ENCODE measurements at places on chromosomes 7 and 10.
A peak's percentile ranks its signal among the peaks of the same experiment; 100 is the strongest.

- no peak for DNase-seq
These were observed 370.6 kb upstream of the IGFBP3 start for GRCh38 chr7:46291601-46292150.

DNA sequence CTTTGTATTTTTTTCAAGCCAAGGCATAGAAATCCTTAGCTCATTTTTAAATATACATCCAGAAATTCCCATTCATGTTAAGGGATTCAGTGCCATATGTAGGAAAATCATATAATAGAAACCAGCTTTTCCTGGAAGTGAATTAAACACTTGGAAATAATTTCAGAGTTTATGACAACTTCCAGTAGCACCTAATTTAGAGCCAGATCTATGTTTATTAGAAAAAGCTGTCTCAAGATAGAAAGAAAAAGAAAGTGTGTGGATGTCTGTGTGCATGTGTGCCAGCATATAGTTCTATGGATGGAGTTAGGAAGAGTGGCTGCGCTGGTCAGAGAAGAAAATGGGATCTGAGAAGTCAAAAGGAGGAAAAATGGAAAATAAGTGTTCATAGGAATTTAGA is 225.7 kb downstream of the DGKB start:
- no peak for DNase-seq

DNA sequence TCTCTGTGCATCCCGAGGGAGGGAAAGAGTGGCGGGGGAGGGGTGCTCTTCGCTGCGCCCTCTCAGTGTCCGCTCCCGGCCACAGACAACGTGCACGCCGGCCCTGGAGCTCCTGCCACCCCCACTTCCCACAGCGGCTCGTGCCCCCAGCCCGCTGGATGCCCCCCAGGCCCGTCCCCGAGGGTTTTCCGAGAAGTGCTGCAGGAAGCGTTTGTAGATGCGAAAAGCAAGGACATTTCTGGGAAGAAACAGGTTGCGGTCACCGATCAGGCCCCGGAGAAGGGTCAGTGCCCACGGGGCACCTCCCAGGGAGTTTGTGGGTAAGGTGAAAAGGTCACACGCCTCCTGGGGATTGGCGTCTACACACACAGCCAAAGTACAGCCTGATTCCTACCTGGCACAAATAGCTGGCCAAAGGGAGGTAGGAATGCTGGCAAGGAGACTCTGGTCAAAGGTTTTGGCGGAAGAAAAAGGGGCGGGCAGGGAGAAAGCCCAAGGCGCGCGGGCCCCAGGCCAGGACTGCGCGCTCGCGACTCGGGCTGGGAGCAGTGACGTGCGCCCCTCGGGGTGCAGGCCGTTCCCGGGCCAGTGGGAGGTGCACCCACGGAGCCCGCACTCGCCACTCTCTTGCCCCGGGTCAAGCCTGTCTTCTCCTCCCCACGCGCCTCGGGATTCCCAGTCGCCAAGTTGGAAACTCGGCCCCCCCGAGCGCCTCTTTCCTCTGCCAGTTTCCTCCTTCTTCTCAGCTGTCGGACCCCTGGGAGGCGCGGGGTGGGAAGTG is 1.5 kb upstream of the NRP1 start:
- DNase-seq: no peak

DNA sequence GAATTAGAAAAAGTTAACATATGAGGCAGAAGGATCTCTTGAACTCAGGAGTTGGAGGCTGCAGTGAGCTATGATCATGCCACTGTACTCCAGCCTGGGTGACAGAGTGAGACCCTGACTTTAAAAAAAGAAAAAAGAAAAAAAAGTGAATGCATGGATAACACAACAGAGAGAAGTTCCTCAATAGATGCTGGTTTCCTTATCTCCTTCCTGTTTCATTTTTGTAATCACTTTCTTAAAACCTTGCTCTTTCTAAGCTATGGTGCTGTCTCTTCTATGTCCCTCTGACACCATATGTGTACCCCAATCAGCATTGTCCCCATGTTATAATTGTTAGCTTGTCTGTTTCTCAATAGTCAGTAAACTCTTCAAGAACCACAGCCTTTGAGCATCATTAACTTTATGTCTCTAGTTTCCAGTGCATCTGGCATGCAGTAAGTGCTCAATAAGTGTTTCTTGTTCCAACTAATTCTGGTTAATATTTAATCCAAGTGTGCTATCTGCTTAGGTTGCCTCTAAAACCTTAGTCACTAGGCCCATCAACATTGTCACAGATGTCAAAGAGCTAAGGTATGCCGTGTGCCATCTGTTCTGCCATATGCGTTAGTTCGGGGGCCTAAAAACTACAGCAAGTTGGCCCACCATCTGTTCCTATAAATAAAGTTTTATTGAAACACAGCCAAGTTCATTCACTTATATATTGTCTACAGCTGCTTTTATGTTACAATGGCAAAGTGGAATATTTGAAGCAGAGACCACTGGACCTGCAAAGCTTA is 36.2 kb downstream of the MPP7 start:
- DNase-seq: no peak

DNA sequence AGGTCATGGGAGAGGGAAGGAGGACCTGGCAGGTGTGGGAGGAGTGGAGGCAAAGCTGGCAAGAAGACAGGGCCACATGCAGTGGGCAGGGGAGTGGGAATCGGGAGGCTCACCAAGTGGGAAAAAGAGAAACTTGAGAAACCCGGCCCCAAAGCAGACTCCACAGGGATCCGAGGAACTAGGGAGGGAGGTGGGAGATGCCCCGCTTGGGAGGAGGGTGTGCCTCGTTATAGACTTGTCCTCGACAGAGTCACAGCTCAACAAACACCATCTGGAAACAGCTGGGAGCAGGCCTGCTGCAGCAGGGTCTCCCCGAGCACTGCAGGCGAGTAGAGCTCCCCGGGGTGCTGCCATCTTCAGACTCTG is 54.8 kb downstream of the MKI67 start:
- DNase-seq: no peak

DNA sequence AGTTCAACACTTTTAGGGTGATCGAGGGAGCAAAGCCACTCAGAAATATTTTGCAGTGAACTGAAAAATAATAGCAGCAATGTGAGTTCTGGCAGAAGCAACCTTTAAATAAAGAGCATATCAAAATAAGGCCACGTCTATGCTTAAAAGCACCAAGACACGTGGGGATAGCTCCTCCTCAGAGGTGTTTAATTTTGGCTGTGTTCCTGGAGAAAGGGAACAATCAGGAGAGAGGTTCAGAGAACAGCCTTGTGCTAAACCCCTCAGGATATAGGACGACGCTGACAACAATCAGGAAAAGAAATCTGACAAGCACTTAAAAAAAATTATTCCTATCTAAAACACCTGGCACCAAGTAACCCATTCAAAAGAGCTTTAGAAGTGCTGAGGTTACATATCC is 471.9 kb upstream of the CELF2 start:
- DNase-seq: no peak

DNA sequence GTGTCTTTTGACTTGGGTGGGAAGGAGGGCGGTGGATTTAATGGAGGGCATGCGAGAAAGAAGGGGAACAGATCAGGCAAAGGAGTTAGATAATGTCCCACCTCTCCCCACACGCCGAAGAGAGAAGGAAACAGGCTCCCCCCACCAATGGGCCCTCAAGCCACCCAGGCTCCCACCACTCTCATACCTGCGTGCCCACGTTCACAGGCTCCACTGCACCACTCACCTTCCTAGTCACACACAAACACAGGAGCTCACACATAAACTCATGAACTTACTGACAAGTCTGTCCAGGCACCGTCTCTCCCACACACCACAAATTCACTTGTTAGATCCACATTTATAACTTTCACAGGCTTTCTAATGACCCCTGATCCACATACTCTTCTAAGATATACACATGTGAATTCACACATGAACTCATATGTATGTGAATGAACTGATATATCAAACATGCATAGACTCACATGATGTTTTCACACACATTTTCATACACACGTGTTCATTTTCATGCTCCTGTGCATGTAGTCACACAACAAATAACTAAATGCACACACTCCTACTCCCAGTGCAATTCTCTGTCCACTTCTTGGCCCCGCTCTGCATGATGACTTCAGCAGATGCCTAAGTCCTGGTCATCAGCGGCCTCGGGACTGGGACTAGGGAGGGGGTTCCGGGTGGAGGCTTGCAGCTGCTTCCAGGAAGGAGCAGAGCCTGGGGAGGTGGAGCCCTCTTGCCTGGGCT is 1.5 kb downstream of the LZTS2 start:
- no peak for DNase-seq

- DNase-seq: no peak
These were observed 312.6 kb upstream of the COBL start for GRCh38 chr7:51629206-51629605.

DNA sequence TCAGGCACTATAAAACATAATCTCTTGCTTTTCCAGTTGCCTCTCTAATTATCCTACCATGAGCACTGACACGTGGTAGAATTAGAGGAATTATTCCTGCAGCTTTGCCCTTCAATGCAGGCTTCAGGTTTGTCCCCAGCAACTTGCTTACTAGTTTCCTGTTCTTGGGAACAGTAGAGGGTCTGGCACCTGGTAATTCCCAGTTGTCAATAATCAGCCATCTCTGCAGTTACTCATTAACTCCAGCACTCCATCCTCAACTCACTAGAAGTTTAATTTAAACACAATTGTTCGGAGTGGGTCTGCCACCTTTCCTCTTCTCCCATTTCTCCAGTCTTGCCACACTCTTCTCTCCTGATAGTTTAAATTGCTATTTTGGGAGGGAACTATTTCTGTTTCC is 324.3 kb upstream of the KIAA1217 start:
- DNase-seq: no peak

GRCh38 chr10:16527452-16527851 is 5.8 kb upstream of the C1QL3 start:
- DNase-seq: no peak

- DNase-seq: no peak
These were observed 2.2 kb upstream of the LHPP start for GRCh38 chr10:124459395-124459794.

GRCh38 chr7:105759670-105760550 is 116.5 kb downstream of the ATXN7L1 start:
- DNase-seq: peak; percentile 28

All from NCI-H2029 treated with DMSO at 0.1 percent for 48 hours (cell line).